ENCODE measurements at places on chromosomes 2 and 18.

GRCh38 chr18:62334120-62334519 lies 9.0 kb downstream of the TNFRSF11A start:
- DNase-seq: peak; percentile 71

GRCh38 chr2:234861841-234862735 lies 89.7 kb upstream of the SH3BP4 start:
- no peak for DNase-seq

- DNase-seq: peak; percentile 2
Observed at GRCh38 chr2:67295851-67296250, 101.3 kb upstream of the ETAA1 start.

DNA sequence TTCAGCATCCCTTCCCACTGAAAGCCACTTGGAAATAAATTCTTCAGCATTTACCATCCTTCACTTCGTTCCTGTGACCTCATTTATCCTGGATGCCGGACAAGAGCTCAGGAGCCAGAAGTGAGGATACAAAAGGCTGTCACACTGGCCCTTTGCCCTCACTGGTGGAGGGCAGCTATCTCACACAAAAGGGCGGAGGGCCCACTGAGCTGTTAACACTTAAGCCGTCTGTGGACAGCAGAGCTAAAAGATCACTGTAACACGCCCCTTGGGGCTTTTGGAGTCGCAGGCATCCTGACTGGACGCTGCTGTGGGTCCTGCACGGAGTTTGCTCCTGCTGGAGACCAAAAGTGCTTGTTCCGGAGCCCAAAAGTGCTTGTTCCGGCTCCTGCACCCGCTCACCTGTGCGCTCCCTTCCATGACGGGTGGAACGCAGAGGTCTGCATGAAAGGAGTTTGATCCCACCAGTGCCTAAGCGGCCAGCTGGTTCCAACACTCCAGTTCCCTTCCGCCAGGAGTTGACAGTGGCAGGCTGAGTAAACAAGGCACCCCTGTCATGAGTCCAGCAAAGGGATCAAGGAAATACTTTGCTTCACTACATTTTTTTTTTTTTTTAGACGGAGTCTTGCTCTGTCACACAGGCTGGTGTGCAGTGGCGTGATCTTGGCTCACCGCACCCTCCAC lies 572.0 kb upstream of the LINC00305 start:
- no peak for DNase-seq

DNA sequence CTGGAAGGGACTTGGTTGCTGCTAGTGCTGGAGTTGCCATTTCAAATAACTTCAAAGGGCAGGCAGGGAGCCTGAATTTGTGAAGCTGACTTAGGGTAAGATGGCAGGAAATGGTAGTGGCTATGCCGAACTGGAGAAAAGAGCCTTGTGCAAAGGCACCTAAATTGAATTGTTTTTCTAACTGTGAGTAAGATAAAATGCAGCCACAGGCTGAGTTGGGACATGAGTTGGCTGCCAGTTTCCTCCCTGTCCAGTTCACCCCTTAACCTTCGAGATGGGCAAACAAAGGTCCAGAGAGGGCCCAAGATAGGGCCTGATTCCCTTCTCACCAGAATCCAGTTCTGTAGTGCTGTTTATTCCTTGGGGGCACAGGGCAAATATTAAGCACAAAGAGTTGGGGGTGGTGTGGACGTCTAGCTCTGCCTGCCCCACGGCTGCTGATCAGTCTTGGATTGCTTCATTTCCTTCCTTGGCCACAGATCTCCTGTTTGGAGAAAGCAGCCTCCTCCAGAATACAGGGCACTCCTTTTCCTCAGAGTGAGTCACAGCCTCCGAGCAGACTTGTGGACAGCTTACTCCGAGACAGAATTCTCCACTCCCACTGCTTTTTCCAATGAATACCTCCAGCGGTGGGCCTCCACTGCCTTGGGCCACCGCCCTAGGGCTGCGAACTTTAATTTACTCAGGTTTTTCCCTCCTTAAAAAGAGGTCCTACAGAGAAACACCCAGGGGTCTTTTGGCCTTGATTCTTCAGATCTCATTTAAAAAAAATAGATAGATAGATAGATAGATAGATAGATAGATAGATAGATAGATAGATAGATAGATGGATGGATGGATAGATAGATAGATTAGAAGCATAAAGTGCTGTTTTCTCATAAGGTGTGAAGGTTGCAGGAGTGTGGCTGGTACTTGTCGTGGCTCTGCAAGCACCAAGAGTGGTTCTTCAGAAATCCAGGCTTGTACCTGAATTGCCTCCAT lies 18.4 kb upstream of the SLC20A1 start:
- DNase-seq: peak; percentile 84

DNA sequence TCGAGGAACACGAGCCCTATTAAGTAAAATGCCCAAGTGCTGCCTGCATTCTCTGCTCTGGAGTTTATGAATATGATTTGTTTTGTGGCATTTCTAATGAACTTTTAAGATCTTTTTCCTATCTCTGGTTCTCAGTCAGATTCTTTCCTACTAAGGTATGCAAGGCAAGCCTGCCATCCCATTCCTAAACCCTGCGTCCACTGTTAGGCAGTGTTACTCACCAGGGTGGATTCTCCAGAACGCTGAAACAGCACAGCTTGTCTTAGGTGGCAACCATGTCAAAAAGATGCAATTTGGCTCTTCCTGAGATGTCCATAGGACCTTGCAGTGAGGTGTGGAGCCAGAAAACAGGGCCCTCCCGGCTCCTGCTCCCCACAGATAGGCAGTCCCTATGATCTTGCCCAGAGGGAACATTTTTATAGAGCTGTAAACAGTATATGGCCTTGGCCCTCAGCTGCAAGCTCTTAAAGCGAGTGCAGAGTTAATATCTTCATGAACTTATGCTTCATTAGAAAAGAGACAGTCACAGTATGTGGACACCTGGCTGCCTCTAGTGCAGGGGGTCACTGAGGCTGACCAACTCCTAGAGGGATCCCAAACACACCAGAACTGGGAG lies 84.4 kb downstream of the TPGS2 start:
- no peak for DNase-seq
